CD4-positive, alpha-beta T cell treated with Interleukin-2 at 100 ng/mL for 4 hours (primary cell): ENCODE measurements at places on chromosomes 11 and 22.

- no peak for DNase-seq
These were observed 3.2 kb downstream of the CHKA start for GRCh38 chr11:68117853-68118470.

DNA sequence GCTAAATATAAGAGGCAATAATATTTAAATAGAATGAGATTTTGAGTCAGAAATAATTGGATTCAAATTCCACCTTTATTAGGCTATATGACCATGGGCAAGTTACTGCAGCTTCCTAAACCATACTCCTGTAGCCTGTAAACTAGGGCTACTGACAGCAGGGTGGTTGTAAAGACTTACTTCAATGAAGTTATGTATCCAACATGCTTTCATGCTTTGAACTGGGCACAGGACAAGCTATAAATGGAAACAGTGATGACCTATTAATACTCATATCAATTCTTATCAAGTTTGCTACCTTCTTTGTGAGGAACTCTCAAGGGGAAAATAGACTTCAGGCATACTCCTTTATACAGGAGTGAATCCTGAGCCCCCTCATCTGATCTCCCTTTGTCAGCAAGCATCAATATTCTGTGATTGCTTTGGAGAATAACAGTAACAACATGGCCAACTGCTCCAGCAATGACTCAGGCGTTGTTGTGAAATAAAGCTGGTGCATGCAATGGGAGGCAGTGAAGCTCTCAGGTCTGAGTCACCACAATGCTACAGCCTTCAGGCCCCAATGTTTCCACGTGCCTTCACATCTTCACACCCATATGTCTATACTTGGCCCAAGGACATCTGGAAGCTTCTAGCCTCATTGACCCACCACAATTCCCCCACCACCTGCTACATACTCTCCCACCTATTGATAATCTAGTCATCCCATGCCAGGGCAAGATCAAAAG is 102.5 kb downstream of the KCNA4 start:
- no peak for DNase-seq

DNA sequence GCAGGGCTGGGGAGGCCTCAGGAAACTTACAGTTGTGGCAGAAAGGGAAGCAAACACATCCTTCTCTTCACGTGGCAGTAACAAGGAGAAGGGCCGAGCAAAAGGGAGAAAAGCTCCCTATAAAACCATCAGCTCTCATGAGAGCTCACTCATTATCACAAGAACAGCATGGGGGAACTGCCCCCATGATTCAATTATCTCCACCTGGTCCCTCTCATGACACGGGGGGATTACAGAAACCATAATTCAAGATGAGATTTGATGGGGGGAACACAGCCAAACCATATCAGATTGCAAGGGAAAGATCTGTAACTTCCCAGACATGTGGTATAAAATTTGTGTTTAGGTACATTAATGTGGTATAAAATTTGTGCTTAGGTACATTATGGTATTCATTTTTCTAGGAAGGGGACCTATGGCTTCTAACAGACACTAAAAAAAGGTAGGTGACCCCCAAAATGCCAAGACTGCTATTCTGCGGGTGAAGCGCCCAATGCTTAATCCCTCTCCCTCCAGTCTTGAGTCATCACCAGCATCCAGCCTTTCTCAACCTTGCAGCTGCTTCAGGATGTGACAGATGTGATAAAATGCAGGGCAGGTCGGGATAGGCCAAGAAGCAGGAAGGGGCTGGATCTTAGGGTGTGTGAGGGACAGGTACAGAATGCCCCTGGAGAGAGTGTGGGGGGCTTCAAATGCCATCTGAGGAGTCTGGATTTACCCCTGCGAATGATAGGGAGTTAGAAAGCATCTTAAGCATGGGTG is 57.7 kb upstream of the AMPD3 start:
- no peak for DNase-seq

DNA sequence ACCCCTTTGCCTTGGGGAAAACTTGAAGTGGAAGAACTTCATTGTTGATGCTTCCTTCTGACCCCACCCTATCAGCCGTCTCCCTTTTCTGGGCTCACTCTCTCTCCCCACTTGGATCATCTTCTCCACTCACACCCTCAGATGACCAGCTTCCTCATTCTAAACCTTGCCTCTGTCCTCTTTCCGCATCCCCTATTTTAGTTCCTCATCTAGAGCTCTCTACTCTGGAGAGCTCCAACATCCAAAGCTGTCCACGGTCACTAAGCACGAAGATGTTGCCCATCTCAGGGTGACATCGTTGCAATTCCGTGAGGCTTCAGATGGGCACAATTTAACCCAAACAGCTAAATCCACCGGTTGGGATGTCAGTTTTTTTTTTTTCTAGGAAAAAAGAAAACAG is 31.6 kb upstream of the ME3 start:
- no peak for DNase-seq

DNA sequence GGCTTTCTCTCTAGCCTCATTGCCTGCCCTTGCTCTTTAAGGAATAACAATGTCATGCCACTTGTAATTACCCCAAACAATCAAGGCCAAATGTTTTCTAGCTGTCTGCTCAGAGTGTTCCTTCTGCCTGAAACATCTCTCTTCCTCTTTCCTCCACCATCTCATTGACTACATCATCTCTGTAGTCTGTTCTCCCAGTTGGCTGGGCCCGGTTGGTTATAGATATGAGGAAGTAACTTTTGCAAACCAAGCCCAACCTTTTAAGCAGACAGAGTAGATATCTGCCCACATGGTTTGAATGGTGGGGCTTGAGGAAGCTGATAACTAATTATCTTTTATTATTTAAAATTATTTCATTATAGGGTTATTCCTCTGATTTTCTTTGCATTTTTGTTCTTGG is 104.5 kb downstream of the NTM start:
- no peak for DNase-seq

- no peak for DNase-seq
These were observed 28.3 kb upstream of the OR9G4 start for GRCh38 chr11:56776809-56777208.

GRCh38 chr11:10937385-10937771 is 79.5 kb upstream of the ZBED5 start:
- DNase-seq: no peak

DNA sequence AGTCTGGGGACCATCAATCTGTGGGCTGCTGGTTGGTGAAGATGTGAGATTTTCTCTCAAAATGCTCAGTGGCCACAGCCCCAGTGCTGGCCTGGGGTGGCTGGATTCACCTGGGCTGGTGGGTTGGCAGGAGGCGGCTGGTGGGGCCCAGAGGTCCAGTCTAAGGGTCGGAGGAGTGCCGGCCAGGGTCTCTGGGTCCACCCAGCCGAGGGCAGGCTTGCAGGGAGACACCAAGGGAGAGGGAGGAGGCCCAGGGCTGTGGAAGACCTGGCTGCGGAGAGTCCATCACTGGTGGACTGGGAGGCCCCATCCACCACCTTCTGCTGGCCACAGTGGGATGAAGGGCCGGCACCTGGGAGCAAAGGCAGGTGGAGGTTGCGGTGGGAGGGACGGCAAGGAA is 582 bp upstream of the SHANK3 start:
- DNase-seq: no peak

DNA sequence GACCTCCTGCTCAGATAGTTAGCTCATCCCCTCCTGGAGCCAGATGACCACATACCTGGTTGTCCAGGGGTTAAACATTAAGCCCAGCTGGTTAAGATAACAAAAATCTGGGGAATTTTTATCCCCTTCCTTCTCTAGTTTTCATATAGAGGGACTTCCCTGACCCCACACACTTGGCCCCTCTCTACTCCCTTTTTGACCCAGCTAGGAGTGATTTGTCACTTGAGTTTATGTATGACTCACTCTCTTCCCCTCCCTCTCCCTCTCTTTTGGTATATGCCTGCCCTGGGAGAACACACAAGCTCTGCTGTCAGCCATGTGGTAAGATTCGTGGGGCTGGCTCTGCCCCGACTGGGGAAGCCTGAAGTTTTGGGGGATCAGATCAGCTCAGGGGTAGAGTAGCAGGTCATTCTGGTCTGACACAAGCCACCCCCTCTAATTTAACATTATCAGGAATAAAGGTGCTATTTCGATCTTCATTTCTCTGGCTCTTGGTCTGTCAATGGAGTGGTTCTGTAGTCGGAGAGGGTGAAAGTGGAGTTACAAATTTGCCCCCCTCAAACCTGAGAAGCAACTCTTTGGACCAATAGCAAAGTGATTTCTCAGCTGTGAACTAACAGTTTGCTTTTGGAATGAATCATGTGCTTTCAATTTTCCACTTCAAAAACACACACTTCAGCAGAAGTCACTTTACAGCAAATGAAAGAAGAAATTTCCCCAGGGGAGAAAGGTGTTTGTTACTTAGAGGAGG is 415.3 kb upstream of the CADM1 start:
- DNase-seq: no peak

DNA sequence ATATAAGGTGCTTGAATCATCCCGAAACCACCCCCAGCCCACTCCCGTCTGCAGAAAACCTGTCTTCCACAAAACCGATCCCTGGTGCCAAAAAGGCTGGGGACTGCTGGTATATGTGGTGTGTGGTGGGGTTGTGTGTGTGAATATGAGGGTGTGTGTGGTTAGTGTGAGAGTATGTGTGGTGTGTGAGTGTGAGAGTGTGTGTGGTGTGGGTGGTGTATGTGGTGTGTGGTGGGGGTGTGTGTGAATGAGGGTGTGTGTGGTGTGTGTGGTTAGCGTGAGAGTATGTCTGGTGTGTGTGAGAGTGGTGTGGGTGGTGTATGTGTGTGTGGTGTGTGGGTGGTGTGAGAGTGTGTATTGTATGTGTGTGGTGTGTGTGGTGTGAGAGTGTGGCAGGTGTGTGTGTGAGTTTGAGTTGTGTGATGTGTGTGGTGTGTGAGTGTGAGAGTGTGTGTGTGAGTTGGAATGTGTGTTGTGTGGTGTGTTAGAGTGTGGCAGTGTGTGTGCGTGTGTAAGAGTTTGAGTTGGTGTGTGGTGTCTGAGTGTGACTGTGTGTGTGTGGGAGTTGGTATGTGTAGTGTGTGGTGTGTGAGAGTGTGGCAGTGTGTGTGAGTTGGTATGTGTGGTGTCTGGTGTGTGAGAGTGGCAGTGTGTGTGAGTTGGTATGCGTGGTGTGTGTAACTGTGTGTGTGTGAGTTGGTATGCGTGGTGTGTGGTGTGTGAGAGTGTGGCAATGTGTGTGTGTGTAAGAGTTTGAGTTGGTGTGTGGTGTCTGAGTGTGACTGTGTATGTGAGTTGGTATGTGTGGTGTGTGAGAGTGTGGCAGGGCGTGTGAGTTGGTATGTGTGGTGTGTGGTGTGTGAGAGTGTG is 6.5 kb downstream of the UPK3A start:
- no peak for DNase-seq

- DNase-seq: no peak
These were observed 7.3 kb upstream of the BRSK2 start for GRCh38 chr11:1382429-1382828.

- DNase-seq: no peak
These were observed 3.1 kb downstream of the ST13 start for GRCh38 chr22:40853333-40853732.

- DNase-seq: no peak
These were observed 1.4 kb upstream of the MADD start for GRCh38 chr11:47268448-47269001.

DNA sequence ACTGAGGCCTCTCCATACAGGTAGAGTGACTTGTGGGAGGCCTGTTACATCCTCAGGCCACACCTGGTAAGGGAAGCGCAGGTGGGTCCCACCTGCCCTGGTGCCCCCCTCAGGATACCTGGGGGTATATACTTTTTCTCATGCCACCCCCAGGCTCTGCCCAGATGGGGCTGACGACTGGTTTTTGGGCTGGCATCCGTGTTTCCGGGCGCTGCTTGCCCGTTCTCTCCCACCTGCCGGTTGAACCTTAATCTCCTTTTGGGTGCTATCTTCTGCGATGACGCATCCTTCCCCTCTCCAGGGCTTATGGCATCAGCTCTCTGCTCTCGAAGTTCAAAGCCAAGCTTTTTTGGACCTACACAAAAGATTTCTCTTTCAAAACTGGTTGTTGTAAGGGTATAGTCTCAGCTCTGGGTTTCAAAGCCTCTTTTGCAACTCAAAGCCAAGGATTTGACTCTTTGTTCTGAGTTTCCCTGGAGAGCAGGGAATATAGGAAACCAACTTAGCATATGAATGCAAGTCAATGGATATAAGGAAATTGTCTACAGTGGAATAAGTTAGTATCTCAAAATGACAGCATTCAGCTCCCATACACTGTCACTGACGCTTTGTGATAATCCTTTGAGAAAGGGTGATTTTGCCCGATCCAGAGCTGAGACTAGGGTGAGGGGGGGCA is 8.6 kb upstream of the LRRC10B start:
- DNase-seq: no peak

DNA sequence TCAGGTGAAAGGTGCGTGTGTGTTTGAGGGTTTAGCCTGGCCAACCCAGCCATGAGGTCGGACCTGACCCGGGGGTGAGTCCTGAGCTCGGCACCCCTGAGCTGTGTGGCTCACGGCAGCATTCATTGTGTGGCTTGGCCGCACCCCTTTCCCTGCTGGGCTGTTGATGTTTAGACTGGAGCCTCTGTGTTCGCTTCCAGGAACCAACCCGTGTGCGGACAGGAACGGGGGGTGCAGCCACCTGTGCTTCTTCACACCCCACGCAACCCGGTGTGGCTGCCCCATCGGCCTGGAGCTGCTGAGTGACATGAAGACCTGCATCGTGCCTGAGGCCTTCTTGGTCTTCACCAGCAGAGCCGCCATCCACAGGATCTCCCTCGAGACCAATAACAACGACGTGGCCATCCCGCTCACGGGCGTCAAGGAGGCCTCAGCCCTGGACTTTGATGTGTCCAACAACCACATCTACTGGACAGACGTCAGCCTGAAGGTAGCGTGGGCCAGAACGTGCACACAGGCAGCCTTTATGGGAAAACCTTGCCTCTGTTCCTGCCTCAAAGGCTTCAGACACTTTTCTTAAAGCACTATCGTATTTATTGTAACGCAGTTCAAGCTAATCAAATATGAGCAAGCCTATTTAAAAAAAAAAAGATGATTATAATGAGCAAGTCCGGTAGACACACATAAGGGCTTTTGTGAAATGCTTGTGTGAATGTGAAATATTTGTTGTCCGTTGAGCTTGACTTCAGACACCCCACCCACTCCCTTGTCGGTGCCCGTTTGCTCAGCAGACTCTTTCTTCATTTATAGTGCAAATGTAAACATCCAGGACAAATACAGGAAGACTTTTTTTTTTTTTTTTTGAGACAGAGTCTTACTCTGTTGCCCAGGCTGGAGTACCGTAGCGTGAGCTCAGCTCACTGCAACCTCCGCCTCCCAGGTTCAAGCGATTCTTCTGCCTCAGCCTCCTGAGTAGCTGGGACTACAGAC is 53.9 kb upstream of the PPP6R3 start:
- DNase-seq: no peak

DNA sequence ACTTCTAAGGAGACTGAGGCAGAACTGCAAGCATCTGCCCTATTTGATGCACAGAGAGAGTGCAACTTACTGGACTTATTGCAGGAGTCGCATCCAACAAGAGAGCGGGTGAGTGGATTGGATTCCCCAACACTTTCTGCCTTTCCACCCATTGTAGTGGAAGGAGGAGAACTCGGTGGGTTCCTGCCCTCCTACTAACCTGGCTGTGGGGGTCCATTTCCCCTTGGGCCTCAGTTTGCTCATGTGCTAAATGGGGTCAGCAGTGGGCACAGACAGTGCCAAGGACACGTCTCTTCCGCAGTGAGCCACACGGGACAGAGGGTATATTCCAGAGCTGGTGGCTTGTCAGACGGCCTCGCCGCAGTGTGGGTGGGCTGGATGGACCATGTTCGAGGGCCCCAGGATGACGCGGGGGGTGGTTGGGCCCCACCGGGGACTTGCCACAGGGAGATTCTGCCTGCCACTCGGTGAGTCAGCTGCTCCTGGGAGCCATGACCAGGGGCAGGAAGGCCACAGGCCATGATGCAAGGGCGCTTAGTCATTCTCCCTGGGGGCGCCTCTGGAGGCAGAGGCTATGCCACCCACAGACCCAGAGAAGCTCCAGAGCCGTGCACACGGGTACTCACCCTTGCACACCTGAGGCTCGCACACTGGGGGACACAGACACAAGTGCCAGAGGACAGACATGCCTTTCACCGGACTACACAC is 8.2 kb downstream of the ALX4 start:
- no peak for DNase-seq
